ENCODE measurements at places on chromosomes 6 and 20. TPM values are rescaled to one million over a fixed set of nuclear protein-coding genes. Genes with fewer than 3 reads are reported as not detected.

CDH22 gene
- total RNA-seq, result not detected

OVOL2 gene
- 0.72 TPM for total RNA-seq

SMPDL3A gene
- total RNA-seq, result 2.1 TPM

KHDC3L gene
- not detected for total RNA-seq

PPP1R14C gene
- 2.4 TPM for total RNA-seq

MUCL3 gene
- total RNA-seq, result not detected

SYCP2 gene
- total RNA-seq, result 1.5 TPM

CD83 gene
- 7.2 TPM for total RNA-seq

RSPO4 gene
- not detected for total RNA-seq

PABPC1L gene
- 75.0 TPM for total RNA-seq

HCRTR2 gene
- total RNA-seq, result not detected

ZC2HC1B gene
- total RNA-seq, result not detected

OTOR gene
- total RNA-seq, result not detected

MLN gene
- total RNA-seq, result not detected

KCNQ2 gene
- 0.45 TPM for total RNA-seq

CDH4 gene
- 0.49 TPM for total RNA-seq

ETV7 gene
- 0.23 TPM for total RNA-seq

GSTA3 gene
- not detected for total RNA-seq

PRICKLE4 gene
- total RNA-seq, result not detected

GFOD1 gene
- total RNA-seq, result 3.4 TPM

KCNK15 gene
- not detected for total RNA-seq

GHRH gene
- total RNA-seq, result not detected

PTK7 gene
- total RNA-seq, result 25.7 TPM

LGSN gene
- not detected for total RNA-seq

CDH26 gene
- 0.24 TPM for total RNA-seq

CLIC5 gene
- not detected for total RNA-seq

CCM2L gene
- not detected for total RNA-seq

C20orf144 gene
- total RNA-seq, result 0.04 TPM

PAK5 gene
- not detected for total RNA-seq

MPC1 gene
- 18.2 TPM for total RNA-seq

LRRC73 gene
- total RNA-seq, result 1.9 TPM

CRYBG1 gene
- 18.0 TPM for total RNA-seq

TCP1 gene
- total RNA-seq, result 216 TPM

CALHM5 gene
- total RNA-seq, result 0.29 TPM

ERGIC3 gene
- 269 TPM for total RNA-seq

SYNGAP1 gene
- 3.6 TPM for total RNA-seq

VGLL2 gene
- total RNA-seq, result 0.58 TPM

C4A gene
- total RNA-seq, result 0.94 TPM

PPP1R3D gene
- 4.0 TPM for total RNA-seq

CST2 gene
- not detected for total RNA-seq

PFDN4 gene
- total RNA-seq, result 155 TPM

BTNL2 gene
- total RNA-seq, result not detected

IL17F gene
- total RNA-seq, result not detected

Measured in A375 (cell line).